Keratinocyte (primary cell): ENCODE measurements at places on chromosomes 2 and 18. TPM values are rescaled to one million over a fixed set of nuclear protein-coding genes. Genes with fewer than 3 reads are reported as not detected.
A peak's percentile ranks its signal among the peaks of the same experiment; 100 is the strongest.

The IFIH1 gene
- polyA plus RNA-seq, result 10.0 to 18.5 TPM (median 17.7 TPM) in 3 replicates

The ACADL gene
- polyA plus RNA-seq, result 0.03 to 0.17 TPM (median 0.10 TPM) in 3 replicates

The DUSP2 gene
- 0.79 to 2.1 TPM (median 1.2 TPM) in 3 replicates for polyA plus RNA-seq

The UGT1A8 gene
- polyA plus RNA-seq, result 0.41 to 0.64 TPM (median 0.63 TPM) in 3 replicates

The AGXT gene
- not detected in 3 replicates for polyA plus RNA-seq

The GAD1 gene
- polyA plus RNA-seq, result 4.5 to 9.4 TPM (median 5.9 TPM) in 3 replicates

The IL36B gene
- polyA plus RNA-seq, result 0.14 to 0.21 TPM (median 0.14 TPM) in 3 replicates

The ASPRV1 gene
- polyA plus RNA-seq, result 0.44 to 3.4 TPM (median 1.5 TPM) in 3 replicates

The AFF3 gene
- polyA plus RNA-seq, result not detected in 3 replicates

DNA sequence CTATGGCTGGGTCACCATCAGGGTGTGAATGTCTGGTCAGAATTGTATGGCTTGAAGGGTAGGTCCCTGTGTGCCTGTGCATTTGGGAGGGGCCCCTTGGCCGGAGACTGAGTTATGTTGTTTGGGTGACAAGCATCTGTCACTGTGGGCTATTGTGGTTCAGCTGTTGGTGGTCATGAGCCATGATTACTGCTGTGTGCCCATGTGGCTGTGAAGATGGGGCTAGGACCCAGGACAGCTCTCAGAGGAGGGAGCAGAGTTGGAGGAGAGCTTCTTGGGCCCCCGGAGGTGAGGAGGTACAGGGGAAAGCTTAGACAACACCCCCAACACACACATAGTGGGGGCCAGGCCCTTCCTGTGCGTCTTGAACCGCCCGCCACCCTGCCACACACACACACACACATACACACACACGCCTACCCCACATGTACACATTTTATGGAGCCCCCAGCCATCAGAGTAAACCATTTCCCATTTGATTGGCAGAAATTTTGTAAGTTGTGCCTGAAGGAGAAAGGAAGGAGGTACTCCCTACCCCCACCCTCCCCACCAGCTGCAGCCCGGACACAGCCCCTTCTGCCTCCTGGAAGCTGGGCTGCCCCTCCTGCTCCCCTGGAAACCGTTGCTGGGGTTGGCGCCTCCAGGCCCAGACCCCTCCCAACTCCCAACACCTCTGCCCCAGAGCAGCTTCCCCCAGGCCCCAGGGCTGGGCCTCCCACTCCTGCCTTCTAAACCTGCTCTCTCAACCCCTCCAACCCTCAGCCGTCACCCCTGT, 2.0 kb downstream of the GAREM2 start:
- DNase-seq, result no peak

DNA sequence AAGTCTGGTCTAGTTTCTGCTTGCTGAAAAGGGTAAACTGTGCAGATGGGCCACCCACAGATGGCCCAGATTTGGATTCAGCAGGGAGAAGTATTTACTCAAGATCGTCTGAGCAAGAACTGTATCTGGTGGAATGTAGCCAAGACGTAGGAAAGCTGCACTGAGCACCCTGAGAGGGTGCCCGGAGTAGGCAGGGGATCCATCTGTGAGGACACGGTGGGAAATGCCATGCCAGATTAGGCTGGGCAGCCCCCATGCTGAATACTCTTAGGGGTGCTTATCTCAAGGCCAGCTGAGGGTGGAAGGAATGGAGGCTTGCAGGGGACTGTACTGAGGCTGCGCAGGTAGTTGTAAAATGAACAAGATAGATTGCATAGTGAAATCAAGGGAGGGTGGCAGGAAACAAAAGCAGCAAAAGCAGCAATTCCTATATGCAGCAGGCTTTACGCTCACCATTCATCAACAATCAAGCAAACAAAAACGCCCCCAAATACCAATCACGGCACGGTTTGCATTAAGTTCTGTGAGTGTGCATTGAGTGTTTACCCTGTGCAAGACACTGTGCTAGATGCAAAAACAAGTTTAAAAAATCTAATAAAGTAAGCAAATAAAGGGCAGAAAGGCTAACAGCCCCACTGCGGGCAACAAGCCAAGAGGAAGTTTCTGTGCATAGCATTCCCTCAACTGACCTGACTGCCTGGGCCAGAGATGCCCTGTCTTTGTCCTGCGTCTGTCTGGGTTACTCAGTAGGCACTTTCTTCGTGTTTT, 32.2 kb upstream of the LPIN2 start:
- no peak for DNase-seq

DNA sequence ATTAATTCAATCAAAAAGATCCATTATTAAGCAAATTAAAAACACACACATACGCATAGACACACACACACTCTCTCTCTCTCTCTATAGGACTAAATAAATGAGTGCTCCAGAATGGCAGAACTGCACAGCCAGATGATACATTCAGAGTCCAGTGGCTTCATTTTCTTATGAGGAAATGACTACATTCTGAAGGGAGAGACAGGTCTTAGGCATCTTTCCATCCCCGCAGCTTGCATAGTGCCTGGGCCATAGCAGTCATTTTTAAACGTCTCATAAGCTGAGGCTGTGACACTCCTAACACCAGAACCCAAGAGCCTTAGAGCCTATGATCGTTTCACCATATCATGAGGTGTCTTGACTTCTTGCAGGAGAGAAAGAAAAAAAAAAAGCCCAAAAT, 31.1 kb downstream of the FEZ2 start:
- DNase-seq, result no peak

DNA sequence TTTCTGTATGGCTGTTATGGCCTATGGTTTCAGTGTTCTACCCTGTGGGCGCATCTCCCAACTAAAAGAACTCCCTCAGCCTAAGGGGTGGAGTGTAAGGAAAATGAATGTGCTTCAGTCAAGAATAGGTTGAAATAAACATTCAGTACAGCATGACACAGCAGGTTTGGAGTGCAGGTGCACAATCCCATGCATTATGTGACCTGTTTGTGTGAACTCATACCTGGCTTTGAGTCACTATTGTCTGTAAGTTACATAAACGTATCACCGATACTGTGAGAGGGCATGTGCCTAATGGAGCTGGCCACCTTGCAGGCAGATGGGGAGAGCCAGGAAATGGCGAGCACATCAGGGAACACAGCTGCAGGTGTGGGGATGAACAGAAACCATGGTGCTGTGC, 216.0 kb downstream of the DSEL start:
- DNase-seq, result no peak

DNA sequence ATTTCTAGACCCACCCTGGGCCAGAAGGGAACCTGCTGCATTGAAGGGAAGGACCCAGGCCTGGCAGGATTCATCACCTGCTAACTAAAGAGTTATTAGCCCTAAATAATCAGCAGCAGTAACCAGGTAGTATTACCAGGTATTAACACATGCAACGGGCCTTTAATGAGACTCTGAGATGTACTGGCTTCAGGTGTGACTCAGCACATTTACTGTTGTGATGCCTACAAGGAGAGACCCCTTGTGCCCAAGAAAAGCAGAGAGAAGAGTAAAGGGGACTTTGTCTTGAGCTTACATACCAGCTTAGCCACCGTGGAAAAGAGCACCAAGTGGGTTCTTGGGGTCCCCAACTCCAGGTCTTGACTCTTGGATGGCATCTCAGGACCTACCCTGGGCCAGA, 243.1 kb upstream of the SLC39A10 start:
- DNase-seq, result no peak

DNA sequence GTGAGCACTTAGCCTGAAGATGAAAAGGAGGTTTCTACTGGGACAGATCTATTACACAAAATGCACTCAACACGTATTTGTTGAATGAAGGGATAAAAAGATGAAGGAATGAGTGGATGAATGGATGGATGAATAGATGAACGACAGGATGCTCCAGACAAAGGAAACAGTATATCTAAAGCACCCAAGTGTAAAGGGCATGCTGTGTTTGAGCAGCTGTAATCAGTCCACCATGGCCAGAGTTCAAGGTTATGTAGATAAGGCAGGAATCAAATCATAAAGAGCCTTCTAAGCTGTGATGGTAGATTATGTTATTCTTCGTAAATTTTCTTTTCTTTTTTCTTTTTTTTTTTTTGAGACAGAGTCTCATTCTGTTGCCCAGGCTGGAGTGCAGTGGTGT, 213.8 kb upstream of the FBXO11 start:
- DNase-seq, result no peak

- DNase-seq, result peak; percentile 36
Observed at GRCh38 chr2:27776097-27776496, 4.6 kb downstream of the MRPL33 start.

- no peak for DNase-seq
Observed at GRCh38 chr18:45463451-45463850, 151.8 kb upstream of the SLC14A2 start.

GRCh38 chr2:128783896-128784295, 465.2 kb upstream of the HS6ST1 start:
- DNase-seq, result no peak

- peak; percentile 99 for DNase-seq
Observed at GRCh38 chr2:207238831-207239701, 73.3 kb upstream of the KLF7 start.

DNA sequence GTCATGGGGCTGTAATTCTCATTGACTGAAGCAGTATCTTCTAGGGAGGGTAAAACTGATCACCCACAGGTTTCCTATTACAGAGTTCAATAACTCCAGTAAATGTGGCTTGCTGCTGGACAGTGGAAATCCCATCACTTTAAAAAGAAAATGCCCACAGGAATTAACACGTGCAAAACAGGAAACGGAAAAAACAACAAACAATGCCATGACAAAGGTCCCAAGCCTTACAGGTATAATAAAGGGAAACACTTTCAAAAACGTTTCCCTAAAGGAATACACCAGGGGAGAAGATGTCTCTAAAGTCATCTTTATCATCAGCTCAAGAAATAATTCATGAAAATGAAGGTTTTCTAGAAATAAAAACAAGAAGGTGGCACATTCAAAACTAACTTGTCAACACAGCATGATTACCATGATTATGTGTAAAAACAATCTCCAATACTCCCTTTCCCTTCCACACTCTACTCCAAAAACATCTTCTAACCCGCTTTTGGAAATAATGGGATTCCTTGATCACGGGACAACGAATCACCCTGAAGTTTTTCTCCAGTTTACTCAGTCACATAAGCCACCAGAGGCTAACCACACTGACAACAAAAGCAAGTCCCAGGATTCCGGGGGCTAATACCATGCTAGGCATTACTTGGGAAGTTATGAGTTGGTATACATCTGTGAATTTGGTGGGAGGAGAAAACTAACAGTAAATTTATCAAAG, 167.9 kb downstream of the TCF4 start:
- DNase-seq, result no peak

GRCh38 chr2:20755132-20755800, 67.6 kb downstream of the LDAH start:
- no peak for DNase-seq

DNA sequence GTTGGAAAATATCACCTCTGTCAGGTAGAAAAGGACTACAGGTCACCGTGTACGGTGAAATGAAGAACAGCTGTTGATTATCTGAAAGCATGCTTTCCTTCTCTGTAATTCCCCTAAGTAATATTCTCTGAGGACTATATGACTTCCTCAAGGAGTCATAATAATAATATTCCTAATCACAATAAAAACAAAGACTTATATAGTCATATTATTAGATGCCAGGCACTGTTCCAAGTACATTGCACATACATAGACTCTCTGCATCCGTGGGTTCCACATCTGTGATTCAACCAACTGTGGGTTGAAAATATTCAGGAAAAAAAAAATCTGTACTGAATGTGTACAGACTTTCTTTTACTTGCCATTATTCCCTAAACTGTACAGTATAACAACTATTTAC, 512.4 kb upstream of the ID2 start:
- no peak for DNase-seq

- DNase-seq, result no peak
Observed at GRCh38 chr2:61534926-61535325, 3.2 kb downstream of the XPO1 start.

GRCh38 chr2:237922641-237923361, 44.0 kb upstream of the UBE2F start:
- peak; percentile 53 for DNase-seq
